Lower lobe of right lung (tissue), 2 donors: ENCODE measurements at places on chromosomes 4 and X.

DNA sequence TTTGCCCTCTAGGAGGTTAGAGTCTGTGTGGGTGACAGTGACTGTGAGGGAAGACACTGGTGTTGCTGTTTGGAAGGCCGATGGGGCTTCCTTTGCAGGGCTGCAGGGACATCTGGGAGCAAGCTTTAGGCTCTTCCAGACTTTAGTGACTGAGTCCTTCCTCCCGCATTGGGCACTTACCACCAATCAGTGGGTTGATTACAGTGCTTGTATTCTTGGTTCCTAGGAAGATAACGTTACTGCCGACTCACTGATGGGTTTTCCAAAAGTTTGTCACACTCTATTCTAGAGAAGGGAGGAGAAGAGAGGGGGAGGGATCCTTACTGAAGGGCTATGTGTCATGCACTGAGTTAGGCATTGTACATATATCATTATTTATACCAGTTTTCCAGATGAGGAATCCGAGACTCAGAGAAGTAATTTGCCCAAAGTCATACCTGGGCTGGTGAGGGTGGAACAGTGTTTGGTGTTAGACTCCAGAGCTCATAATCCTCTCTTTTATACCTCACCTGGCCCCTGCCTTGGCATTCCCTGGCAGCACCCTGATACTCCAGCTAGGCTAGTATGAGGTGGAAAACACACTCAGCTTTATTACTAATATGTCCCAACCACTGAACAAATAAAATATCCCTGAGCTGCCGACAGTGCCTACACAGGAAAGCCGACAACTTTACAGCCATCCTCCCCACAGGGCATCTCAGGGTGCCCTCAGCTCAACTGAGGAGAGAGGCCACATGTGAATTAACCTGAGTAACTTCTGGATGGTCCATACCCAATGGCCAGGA is 3.8 kb downstream of the CHST7 start:
- DNase-seq = no peak

- no peak for DNase-seq
Observed at GRCh38 chrX:145677109-145677817, 140.4 kb upstream of the SLITRK2 start.

DNA sequence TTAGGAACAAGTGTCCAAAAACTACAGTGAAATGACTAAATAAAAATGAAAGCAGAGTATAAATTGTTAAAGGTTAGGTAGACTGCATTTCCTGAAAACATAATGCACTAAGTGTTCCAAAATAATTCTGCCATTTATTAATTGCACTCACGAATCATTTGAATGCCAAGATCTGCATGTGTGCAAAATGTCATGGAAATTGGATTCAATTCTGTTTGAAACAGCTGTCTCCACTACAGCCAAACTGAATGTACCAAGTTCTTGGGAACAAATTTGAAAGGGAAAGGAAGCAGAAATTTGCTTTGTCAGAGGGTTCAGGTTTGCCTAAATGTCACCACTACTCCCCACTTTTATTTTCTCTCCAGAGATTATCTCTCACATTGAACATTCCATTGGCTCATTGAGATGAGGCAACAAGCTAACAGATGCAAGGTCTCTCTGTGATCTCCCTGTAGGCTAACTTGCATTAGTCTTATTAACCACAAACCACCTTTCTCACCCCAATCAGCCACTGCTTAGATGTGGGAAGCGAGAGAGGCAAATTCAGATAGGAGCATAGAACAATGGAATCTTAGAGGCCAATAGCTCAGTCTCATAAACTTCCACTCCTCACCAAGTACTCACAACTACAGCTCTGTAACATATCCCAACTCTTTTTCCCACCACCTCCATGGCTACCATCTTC is 226.6 kb downstream of the KDR start:
- no peak for DNase-seq

DNA sequence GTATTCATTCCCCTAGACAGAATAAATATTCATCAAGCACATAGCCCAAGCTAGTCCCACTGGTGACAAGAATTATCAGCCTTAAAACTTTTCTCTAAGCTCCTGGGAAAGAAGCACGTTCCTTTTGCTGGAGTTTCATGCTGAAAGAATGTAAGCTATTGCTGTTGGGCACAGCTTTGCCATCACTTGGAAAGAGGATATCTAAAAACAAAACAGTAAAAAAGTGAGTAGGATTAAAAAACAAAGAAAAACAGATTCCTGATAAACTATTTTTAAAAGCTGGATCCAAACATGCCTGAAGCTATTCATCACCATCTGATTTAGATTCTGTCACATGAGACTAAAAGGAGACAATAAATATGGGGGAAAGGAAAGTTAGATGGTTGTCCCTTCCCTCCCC is 176.8 kb downstream of the SCFD2 start:
- DNase-seq = no peak

DNA sequence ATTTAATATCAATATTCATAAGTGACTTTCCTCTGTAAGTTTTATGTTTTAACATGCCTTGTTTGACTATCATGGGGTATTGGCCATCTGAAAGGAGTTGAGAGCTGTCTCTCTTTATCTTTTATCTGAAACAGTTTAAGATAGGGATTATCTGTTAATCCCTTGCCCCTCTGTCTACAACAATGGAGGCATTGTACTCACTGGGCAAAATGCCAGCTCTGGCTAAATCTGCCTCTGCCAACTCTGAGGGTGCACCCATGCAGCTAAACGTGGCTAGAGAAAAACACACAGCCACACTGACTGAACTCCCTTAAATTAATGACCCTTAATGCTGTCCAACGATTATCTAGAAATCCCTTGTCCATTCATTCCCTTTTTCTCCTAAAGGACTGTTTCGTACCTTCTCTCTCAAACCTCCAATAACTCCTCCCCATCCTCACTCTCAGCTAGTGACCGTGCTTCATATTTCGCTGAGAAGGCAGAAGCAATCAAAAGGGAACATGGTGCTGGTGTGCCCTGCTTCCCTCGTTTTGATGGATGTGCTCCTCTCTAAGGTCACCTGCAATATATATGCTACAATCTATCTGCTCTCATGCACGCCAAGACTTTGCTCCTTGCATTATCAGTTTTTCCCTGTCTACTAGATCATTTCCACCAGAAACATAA is 10.3 kb downstream of the PHKA2 start:
- no peak for DNase-seq

- DNase-seq = no peak
Observed at GRCh38 chr4:39596971-39597370, 41.7 kb downstream of the SMIM14 start.

GRCh38 chrX:110532581-110532931 is 173.9 kb downstream of the RTL9 start:
- DNase-seq = no peak

DNA sequence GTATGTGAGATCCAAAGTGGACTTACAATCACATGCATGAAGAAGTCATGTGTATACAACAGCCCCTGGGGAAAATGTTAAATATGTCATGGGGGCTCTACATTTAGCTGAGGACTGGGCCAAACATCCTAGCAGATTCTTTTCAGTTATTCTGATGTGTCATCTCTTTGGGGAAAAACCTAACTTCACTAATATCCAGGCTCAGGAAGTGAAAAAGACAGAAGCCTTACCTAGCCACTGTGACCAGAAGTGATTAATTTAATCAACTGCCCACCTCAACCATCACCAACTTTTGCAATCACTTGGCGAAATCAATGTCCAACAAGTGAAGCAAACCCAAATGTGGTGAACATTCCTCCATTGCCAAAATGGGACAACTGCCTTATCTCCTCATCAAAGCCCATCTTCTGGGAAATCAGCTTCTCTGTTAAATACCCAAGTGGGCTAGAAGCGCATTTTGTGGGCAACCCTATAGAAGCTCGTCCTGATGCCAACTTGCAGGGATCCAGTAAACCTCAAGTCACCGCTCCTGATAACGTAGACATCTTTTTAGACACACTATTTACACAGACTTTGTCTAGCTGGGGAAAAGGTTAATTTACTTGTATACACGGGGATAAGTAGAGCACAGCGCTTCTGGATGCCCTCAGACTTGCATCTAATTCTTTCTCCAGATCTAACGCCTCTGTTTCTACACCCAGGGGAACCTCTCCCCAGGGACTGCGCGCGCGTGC is 1.4 kb upstream of the HHIP start:
- no peak for DNase-seq

GRCh38 chr4:158949099-158949498 is 153.8 kb upstream of the RAPGEF2 start:
- DNase-seq = no peak

DNA sequence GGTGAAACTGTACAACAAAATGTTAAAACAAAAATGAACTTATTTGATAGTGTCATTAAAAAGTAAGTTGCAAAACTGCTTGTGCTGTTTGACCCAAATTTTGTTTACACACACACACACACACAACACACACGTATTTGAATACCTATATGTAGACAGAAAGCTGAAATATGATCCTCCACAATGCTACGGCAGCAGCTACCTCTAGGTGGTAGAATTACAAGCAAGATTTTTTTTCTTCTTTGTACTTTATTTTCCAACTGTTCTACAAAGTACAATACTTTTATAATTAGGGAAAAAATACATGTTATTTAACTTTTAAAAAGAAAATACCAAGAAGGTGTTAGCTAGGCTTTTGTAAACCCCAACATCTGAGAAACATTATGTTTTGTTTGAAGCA is 1.2 kb downstream of the CYTL1 start:
- DNase-seq = no peak

GRCh38 chrX:39542316-39542715 is 555.4 kb downstream of the BCOR start:
- no peak for DNase-seq

- DNase-seq = no peak
Observed at GRCh38 chr4:87118826-87119225, 101.6 kb downstream of the KLHL8 start.

- no peak for DNase-seq
Observed at GRCh38 chrX:19811807-19812604, 75.4 kb downstream of the SH3KBP1 start.
